ENCODE measurements at places on chromosomes 12 and 14.

DNA sequence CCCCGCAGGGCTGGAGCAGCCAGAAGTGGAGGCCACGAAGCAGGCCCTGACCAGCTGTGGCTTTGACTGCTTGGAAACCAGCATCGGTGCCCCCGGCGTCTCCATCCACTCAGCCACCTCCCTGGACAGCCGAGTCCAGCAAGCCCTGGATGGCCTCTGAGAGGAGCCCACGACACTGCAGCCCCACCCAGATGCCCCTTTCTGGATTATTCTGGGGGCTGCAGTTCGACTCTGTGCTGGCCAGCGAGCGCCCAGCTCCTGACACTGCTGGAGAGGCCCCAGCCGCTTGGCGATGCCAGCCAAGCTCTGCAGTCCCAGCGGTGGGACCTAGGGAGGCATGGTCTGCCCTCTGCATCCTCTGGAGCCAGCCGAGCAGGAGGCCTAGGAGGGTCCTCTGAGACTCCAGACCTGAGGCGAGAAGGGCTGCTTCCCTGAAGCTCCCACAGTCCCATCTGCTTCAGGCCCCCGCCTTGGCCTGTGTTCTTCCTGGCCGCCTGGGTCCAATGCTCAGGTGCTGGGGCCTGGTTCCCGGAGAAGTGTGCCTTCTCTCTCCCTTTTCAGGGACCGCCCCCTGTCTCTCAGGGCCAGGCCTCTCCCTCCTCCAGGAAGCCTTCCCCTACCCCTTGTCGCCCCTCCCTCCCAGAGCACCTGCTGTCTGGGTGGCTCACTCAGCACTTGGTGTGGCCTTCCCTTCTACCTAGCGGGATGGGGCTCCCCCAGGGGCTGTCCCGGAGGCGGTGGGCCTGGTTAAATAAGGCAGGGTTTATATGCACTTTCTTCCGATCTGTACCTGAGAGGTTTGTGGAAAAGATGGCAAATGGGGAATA is 23.0 kb downstream of the MVK start:
- no peak for DNase-seq

DNA sequence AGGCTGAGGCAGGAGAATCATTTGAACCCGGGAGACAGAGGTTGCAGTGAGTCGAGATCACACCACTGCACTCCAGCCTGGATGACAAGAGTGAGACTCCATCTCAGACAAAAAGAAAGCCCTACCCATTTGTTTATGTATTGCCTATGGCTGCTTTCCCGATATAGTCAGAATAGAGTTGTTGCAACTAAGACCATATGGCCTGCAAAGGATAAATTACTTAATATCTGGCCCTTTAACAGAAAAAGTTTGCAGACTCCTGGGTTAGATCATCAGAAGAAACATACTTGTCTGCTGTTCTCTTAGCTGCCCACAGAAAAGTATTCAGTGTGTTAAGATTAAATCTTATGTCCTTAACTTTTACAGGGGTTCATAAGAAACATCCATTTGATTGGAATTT is 122.4 kb upstream of the VASH1 start:
- no peak for DNase-seq

- DNase-seq = no peak
Measured at GRCh38 chr12:12486661-12487240, 75.9 kb downstream of the DUSP16 start.

GRCh38 chr12:113891739-113892520 is 74.2 kb downstream of the RBM19 start:
- no peak for DNase-seq

- no peak for DNase-seq
Measured at GRCh38 chr12:52796839-52797528, 1.1 kb upstream of the KRT3 start.

DNA sequence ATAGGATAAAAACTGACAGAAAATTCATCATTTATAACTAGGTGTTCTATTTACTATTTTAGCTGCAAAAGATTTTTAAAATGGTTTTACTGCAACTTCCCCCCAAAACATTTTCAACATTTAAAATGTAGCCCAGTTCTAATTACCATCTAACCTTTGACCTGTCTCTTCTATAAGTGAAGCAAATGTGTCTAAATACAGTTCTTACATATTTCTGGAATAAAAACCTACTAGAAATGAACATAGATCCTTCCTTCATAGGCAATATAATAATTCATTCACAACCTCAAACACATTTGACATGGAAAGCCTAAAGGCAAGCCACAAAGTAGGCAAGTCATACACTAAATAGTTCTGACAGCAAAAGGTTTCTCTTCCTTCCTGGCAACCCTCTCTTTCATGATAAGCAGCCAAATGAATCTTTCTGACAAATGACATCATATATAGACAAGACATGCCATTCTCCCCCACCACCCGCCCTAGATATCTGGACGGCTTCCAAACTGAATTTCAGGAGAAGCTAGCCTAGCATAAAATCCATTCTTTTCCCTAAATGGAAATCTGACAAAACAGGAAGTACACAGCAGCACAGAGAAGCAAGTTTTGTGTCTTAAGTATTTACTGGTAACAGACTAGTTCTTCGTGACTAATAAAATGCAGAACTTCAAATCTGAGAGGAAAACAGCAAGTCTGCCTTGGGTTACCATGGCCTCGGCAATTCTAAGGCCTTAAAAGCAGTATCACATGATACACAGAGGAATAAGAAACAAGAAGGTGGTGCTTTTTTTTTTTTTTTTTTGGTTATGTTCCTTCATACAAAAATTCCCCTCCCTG is 17.2 kb upstream of the ARID4A start:
- DNase-seq = no peak

- DNase-seq = no peak
Measured at GRCh38 chr12:57887631-57888408, 41.3 kb upstream of the CTDSP2 start.

- DNase-seq = no peak
Measured at GRCh38 chr12:22971701-22972191, 346.8 kb downstream of the ETNK1 start.

DNA sequence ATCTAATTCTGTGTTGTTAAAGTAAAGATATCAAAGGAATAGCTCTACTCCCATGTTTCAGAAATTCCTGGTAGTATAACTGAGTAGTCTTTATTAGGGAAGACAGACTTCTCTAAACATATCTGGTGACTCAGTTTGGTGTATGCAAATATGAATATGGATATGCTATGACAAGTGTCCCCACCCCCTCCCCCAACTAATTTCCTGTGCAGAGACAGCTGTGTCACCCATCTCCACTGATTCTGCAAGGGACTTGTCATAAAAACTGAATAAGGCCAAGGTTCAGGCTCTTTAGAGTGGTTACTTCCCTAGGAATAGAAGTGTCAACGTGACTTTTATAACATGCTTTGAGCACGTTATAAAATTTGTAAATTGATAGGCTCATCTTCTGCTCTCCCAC is 429.1 kb downstream of the DAD1 start:
- DNase-seq = no peak

- no peak for DNase-seq
Measured at GRCh38 chr14:86798330-86798729, 1194.7 kb downstream of the GALC start.

DNA sequence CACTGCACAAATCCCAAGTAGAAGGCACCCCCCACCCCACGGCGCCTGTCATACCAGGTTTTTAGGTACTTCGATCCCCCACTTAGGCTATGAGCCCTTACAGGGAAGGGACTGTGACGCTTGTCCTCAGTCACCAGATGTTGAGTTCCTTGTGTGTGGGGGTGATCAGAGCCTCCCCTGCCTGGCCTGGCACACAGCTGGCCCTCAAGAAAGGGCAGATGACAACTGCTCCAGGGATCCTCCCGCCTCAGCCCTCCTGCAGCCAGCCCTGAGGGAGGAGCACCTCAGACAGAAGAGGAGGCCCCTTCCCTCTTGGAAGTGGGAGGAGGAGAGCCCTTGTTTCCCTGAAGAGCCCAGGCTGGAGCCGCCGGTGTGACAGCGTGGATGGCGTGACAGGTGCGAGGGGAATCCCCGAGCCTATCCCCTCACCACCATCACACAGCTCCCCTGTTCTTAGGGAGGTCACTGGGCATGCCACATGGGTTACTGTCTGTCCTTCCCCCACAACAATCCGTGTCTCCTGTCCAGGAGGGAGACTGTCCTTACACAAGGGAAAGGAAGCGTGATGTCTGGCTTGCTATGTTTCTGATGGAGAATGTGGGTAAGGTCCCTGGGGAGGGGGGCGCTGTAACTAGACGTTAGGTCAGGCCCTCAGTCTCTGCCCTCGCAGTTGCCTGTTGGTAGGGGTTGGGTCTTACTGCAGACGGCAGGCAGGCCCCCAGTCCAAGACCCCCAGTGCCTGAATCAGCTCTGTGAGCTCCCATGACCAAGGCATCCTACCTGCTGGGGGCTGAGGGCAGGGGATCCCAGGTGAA is 31.4 kb downstream of the P2RX4 start:
- no peak for DNase-seq

- DNase-seq = no peak
Measured at GRCh38 chr12:80241576-80242273, 142.4 kb downstream of the OTOGL start.

- DNase-seq = no peak
Measured at GRCh38 chr14:23829736-23830471, 123.7 kb upstream of the DHRS4 start.

DNA sequence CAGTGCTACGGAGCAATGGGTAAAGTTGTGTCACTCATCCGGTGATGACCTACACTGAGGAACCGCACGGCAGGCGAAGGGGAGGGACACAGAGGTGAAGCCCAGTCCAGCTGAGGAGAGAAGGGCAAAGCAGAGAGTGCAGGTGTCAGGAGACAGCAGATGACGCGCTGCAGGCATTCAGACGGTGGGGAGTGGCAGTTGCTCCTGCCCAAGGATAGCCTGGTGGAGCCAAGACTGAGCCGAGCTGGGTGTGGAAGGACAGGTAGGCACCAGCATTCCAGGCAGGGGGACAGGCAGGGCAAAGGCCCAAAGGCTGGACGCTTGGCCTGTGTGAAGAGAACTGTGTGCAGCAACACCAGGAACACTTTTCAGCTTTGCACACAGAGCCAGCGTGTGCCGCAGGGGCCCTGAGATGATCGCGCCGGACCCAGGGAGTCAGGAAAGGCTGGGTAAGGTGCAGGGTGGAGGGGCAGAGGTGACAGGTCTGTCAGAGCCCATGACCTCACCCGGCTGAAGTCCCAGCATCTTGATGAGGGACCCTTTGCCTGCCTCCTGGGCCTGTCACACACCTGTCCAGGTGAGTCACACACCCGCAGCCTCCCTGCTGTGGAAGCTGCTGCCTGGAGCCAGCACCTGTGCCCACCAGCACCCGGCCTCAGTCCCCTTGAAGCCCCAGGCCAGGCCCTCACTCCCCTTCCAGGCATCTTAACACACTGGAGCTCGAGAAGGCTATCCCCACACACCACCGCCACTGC is 48.4 kb downstream of the TSPAN11 start:
- DNase-seq = no peak

- no peak for DNase-seq
Measured at GRCh38 chr14:97411938-97412612, 614.9 kb downstream of the VRK1 start.

- DNase-seq = no peak
Measured at GRCh38 chr14:54489318-54489683, 521 bp upstream of the GMFB start.

DNA sequence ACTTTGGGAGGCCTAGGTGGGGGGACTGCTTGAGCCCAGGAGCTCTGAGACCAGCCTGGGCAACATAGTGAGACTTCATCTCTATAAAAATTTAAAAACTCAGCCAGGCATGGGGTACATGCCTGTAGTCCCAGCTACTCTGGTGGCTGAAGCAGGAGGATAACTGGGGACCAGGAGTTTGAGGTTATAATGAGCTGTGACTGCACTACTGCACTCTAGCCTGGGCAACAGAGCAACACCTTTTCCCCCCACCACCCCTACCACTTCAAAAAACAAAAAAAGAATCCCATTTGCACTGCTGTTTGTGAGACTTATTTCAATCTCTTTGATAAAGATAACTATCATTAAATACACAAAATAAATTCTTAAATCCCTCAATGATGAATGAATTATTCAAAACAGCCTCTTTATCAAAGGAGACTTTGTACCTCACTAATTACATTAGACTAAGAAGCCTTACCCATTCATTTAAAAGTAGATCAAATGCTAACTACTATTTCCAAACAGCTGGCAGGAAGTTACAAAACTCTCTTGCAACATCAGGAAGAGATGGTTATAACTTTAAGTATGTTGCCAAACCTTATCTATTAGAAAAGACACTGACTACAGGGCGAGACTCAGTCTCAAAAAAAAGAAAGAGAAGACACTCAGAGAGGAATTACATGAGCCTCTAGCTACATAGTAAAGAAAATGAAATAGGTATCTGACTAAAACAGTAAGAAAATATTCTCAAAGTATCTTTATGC is 14.7 kb downstream of the BLTP3B start:
- no peak for DNase-seq

GRCh38 chr12:93573552-93574223 is 1.2 kb downstream of the SOCS2 start:
- no peak for DNase-seq

GRCh38 chr12:5439371-5439771 is 7.5 kb downstream of the NTF3 start:
- DNase-seq = no peak

DNA sequence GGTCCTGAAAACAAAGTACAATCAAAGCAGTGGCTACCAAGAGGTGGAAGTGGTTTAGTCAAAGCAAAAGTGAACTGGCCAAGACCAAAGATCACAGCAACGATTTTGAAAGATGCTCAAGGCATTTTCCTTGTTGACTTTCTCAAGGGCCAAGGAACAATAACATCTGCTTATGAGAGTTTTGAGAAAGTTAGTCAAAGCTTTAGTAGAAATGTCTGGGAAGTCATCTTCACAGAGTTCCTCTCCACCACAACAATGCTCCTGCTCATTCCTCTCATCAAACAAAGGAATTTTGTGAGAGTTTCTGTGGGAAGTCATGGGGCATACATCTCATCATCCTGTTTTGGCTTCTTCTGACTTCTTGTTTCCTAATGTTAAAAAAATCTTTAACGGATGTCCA is 80.1 kb downstream of the PLEKHA5 start:
- DNase-seq = no peak

DNA sequence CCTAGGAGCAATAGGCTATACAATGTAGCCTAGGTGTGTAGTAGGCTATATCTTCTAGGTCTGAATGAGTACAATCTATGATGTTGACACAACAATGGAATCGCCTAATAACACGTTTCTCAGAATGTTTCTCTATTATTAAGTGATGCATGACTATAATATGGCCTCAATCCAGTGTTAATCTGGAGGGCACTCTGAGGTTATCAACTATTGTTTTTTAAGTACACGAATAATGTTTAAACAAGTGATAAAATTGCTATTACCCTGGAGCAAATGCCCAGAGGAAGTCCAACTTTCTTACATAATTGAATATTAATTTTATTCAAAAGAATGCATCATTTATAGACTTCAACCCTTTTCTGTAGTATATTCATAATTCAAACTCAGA is 16.4 kb upstream of the CNIH1 start:
- DNase-seq = no peak

DNA sequence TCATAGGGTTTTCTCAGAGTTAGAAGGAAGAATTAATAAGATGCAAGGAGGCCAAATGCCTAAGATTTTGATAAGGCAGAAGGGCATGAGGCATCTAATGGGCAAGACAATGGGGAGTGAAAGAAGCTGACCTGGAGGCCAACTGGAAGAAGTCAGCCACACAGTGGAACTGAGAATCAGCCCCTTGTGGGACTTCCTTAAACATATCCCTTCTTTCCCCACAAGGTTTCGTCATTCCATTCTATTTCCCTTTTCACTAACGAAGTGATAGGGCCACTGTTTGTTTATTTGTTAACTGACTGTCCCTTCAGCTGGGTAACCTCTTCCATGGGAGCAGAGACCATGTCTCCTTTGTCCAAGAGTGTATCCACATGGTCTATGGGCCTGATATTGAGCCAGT is 86.2 kb downstream of the HELB start:
- DNase-seq = no peak
